ENCODE measurements at places on chromosomes 3 and 15. TPM values are rescaled to one million over a fixed set of nuclear protein-coding genes. Genes with fewer than 3 reads are reported as not detected.

DNA sequence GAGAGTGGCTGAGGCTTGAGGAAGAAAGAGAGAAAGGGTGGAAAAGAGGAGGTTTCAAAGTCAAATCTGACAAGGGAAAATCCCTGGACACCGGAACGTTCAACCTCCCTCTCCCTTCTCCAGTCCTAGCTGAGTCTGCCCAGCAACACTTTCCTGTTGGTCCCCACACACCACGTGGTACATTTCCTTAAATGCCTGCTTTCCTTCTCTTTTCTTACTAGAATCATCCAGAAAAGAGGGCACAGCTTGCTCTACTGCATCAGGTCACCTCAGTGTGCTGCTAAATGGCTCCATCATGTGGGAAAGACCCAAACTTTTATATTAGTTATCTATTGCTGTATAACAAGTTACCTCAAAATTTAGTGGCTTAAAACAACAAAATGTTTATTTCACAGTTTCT, 181.2 kb downstream of the NECTIN3 start:
- DNase-seq, result no peak

DNA sequence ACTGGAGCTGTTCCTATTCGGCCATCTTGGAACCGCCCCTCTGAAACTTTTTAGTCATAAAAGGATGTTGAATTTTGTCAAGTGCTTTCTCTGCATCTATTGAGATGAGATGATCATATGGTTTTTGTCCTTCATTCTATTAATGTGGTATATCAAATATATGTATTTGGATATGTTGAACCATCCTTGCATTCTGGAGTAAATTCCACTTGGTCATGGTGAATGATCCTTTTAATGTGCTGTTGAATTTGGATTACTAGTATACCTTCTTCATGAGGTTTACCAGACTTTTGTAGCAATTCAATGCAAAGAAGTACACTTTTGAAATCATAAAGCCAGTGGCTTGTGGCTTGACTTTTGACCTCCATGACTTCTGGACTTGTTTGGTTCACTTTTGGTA, 33.4 kb upstream of the XRN1 start:
- no peak for DNase-seq

- DNase-seq, result no peak
Measured at GRCh38 chr3:184740509-184741258, 28.8 kb upstream of the MAGEF1 start.

DNA sequence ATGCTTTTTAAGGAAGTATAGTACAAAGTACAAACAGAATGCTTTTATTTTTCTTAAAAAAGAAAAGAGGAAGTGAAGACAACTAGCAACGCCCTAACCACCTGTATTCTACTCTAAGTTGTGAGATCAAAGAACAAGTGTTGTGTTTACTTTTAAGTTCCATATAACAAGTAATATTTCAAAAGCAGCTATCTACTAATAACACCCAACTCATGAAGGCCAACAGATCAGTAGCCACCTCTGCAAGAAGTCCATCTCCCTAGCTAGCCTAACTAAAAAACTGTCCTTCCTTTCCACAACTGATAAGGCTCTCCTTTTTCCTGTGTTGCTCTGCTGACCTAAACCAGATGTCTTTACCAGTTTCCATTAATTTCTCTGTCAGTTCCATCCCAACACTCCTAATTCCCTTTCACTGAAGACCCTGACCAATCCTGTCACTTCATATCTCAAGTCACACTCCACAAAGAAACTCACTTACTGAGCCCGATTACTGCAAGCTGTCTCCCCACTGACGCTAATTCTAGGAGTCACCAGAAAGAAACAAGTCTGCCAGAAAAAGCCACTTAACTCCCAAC, 26.9 kb downstream of the PHC3 start:
- DNase-seq, result peak; percentile 41

- DNase-seq, result no peak
Measured at GRCh38 chr3:42099020-42099765, 8.0 kb downstream of the TRAK1 start.

GRCh38 chr3:83821506-83821905, 1137.3 kb upstream of the CADM2 start:
- DNase-seq, result no peak

DNA sequence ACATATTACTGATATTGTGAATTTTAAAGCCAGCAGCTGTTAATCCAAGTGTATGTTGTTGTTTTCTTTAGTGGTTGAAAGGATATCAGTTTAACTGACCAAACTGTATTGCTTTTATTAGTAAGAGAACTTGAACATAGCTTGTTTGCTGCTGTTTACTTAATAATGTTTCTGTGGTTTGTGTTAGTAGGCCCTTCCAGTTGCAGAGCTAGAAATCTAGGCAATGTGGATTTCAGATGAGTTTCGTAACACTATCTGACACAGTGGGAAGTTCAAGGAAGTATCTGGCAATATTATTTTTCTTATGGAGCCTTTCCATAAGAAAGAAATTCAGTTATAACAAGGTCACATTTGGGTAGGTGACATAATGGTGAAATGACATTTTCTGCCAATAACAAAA, 18.5 kb downstream of the ZNF609 start:
- DNase-seq, result no peak

Gene CATSPER2
- 12.3 TPM for total RNA-seq
